ENCODE measurements at places on chromosomes 1 and 21.

DNA sequence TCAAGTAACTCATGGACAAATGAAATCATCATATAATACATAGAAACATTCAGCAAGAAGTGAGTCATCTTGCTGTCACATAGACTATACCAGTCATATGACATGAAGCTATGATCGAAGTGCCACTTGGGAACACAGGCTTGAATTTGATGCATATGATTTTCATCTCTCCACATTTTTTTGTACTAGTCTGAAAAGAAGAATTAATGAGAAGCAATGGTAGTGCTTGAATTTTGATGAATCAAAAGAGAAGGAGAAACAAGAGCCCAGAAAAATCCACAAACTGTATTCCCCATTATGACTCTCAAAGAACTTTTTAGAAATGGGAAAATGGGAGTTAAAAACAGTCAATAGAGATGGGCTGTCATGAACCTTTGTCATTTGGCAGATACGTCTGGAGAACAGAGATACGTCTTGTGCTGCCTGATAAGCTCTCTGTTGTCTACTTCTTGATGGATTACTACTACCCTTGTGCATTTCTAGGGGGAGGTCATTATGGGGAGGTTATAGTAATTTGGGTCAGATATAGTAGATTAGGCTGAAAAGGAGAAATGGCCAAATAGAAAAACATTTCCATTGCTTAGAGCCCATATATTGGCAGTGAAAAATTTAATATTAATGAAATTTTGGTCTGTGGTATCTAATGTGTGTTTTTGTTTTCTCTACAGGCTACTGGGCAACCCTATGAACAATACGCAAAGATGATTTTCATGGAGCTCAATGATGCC is 8.0 kb upstream of the LEPR start:
- no peak for DNase-seq

GRCh38 chr1:200265104-200265503 is 144.7 kb downstream of the ZNF281 start:
- DNase-seq, result no peak

DNA sequence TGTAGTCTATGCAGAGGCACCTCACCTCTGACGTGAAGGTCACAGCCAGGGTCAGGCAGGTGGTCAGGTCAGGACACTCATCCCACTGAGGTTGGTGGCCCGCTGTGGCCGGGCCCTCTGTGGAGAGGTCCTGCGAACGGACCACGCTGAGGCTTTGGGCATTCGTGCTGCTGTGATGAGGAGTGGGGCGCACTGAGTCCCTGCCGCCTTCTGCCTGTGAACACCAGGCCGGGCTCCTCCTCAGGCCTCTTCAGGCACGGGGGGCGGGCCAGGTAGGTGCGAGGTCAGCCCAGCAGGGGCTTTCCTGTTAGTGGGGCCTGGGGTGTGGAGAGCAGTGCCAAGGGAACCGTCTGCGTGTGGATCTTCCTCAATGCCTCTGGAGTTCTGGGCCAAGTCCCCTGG is 39.0 kb downstream of the COQ8A start:
- DNase-seq, result no peak

GRCh38 chr1:38083541-38083940 is 36.9 kb upstream of the POU3F1 start:
- no peak for DNase-seq

DNA sequence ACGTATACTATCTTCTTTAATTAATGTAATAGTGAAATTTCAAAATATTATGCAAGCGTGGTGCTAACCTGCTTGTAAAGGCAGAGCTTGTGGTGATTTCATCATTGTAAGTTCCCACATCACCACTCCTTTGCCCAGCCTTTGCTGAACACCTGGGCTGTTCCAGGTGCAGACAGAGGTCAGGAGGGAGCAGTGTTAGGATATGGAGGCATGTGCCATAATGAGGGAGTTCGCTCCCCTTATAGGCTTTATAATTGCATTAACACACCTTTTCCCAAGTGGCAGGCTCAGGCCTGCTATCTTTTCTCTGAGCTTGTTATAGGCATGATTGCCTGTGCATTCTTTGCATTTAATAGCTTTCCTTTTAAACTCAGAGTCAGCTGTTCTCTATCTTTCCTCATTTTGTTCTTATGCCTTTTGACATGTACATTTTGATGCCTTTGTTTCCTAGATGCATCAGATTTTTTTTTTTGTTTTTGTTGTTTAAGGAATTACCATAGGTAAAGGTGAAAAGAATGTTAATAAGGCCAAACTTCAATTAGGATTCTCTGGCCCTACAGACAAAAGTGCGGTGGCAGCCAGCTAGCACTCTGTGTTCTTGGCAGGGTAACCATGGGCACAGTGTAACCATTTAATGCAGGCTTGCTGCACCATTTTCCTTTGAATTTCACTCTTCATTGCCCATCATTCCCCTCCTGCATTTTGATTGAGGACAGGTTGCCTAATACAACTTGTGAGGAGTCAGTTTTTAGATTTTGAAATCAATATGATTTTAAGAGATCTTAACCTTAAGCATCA is 12.6 kb downstream of the NPL start:
- no peak for DNase-seq

DNA sequence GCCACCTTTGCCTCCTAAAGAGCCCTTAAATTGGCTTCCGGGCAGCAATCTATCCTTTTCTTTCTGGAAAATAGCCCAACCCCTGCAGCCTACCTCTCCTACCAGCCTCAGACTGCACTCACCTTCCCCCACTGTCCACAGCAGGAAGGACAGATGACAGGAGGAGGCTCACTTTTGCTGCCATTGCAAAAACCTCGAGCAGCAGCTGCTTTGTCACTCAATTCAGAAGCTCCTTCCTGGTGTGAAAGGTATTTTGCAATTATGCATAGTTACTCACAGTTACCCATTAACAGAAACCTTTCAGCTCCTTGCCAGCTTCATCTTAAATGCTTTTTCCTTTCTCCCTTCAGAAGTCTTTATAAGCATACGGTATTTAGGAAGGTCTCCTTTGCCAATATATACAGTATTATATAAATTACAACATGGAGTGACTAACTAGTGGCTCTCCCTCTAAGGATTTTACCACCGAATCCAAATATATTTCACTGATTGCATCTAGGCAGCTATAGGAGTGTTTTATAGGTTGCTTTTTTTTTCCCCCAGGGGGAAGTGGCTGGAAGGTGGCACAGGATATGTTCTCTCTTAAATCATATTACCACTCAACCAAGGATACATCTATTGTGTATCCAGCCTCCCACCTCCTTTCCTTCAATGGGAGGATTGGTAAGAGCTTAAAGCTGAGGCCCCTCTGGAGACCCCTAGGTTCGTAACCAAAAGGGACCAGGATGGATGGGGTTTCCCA is 142.1 kb upstream of the IPO9 start:
- DNase-seq, result no peak

DNA sequence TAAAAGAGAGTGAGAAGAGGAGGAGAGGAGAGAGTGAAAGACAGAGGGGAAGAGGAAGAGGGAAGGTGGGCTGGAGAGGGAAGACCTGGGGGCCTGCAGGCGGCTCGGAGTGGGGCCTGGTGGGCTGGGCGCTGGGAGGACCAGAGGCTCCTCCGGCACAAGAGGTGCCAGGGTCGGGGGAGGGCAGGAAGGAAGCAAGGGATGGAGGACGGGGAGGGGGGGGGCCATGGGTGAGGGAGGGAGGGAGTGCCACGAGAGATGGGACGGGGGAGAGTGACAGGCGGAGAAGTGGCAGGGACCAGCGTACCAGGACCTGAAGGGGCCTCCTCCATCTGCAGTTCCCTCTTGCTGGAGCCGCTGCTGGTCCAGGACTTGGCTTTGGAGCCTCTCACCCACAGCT is 87.7 kb downstream of the CASZ1 start:
- no peak for DNase-seq

DNA sequence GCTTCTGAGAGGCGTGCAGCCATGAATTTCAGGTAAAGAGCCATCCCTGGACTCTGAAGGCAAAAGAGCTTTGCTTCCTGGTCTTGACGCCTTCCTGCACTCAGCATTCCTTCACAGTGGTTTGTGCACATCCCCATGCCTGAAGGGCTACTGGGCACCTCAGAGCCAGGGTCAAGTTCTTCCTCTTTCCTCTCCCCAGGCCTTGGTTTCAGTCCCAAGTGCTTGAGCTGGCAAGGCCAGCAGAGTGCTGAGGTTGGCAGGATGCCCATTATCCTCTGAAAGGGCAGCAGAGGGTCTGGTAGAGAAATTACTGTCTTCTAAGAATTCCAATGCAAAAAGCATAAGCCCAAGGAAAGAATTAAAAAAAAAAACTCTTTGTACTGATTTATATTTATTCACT is 1064.9 kb downstream of the TTLL7 start:
- DNase-seq, result no peak

DNA sequence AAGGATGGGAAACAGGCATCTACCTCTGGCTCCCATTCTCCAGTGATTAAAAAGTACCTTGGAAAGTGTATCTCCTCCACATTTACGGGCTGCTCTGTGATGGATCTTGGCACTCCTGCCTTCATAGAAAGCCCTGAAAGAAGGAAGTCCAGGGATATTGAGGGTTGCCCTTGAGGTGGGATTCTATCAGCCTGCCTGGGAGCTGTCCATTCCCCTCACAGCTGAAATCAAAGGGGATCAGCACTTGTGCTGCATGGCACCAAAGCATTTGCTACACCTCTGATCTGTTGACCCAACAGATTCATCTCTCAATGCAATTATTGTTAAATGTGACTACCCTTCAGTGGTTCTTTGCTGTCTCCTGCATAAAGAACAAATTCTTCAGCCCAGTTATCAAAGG is 442.0 kb upstream of the RUNX1 start:
- DNase-seq, result no peak

- no peak for DNase-seq
Measured at GRCh38 chr1:34974626-34975025, 10.5 kb downstream of the TMEM35B start.

GRCh38 chr1:186009039-186009737 is 275.0 kb downstream of the HMCN1 start:
- no peak for DNase-seq

DNA sequence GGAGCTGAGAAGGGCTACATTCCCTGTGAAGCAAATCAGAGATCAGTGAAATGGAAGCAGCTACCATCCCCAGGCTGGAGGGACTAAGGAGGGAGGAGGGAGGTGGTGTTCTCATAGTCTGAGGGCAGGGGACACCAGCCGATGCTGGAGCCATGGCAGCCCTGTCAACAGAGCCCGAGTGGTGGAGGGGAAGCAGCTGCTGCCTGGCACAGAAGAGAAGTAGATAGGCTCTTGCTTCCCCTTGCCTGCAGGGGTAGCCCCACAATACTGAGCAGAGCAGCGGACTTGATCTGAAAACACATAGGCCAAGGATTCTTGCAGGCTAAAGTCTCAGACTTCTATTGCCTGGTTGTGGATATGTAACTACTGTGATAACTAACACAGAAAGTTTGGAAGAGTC is 255.1 kb downstream of the FGGY start:
- DNase-seq, result no peak

DNA sequence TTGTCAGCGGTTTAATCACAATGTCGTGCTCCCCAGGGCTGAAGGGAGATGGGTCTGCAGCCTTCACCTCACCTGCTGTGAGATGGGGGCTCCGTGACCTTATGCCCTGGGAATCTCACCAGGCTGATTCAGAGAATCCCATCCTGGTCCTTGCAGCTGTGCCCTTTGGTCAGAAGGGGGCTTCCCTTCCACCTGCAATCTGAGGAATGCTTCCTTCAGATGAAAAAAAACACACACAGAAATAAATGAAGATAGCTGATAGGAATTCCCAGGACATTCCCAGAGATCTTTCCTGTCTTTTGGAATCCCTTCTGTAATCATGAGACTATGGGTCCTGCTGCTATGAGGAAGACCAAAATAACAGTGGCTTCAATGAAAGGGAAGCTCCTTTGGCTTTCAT is 127.0 kb upstream of the VAMP3 start:
- DNase-seq, result no peak

DNA sequence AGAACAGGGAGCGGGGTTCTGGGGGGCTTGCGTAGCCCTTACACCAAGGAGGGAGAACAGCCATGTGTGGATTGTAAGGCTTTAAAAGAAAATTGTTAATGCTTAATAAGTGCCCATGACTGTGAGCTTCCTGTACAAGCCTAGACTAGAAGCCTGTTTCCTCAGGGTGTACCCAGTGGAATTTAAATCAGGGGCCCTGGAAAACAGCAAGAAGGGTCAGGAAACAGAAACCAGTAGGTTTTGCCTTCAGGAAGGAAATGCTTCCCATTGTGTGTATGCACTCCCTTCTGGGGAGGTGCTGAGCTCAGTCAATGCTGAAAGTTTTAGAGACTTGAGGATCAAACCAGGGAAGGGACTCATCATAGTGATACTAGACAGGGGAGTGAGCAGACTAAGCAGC is 12.7 kb downstream of the UTP11 start:
- no peak for DNase-seq

GRCh38 chr1:25462732-25463131 is 32.0 kb downstream of the MACO1 start:
- no peak for DNase-seq

GRCh38 chr1:117794073-117794472 is 135.3 kb downstream of the GDAP2 start:
- DNase-seq, result no peak

- DNase-seq, result no peak
Measured at GRCh38 chr1:170593173-170594011, 61.4 kb downstream of the GORAB start.

- DNase-seq, result no peak
Measured at GRCh38 chr1:110425612-110426152, 18.2 kb upstream of the LAMTOR5 start.

DNA sequence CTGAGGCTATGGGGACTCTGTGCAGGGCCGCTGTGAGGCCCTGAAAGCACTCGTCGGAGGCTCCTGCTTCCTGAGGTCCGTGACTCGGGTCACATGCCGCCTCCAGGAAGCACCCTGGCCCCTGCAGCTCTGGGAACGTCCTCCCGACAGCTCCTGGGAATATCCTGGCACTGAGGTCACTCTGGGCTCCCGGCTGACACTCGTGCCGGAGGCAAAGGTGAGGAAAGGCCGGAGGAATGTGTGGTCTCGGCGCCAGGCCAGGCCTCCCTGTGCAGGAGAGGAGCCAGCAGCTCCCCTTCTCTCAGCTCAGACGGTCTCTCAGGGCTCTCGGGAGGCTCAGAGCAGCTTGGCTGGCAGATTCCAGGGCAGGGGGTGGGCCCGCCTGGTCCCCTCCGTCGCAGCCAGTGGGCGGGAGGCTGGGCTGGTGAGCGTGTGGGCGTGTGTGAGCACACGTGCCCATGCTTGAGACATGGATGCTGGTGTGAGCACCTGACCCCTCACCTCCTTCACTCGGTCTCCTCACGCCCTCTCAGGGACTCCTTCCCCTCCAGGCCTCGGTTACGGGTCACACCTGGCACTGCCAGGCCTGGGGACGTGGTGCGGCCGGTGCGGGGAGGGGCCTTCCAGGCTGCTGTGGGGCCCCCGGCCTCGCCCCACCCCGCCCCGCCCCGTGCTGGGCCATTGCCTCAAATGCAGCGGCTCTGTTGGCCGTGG is 5.5 kb upstream of the RNF223 start:
- DNase-seq, result no peak
